ENCODE measurements at places on chromosomes 3 and 15. TPM values are rescaled to one million over a fixed set of nuclear protein-coding genes. Genes with fewer than 3 reads are reported as not detected.

DNA sequence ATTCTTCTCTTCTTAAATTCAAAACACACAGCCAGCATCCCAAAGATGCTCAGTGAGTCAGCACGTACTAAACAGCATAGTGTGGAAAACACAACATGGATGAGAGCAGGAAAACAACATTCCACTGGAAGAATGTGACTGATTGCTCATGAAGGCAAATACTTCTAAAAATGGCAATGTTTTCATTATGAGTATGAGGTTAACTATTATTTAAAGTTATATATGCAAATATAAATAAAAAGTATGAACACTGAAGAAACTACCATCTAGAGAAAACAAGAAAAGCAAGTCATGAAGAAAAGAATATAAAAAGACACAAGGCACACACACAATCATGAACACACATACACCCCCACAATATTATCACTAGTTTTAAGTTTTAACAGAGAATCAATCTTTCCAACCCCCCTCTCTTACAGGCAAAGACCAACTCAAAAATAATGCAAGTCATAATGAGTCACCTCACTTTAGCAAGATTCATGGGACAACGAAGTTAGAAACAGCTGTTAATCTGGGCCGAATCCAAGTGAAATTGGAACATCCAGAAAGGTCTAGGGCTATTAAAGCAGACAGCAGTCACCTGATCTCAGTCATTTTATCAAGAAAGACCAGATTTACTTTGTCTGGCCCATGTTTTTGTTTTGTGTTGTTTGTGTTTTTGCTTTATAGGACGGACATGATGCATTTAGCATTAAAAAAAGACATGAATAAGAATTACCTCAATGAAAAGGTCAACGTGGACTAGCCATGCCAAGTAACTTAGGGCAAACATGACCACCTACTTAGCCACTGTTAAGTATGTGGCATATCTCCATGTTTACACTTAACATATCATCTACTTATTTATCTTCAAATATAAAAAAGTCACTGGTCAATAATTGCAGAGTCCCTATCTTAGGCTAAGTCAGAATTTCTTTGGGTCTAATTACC, 18.1 kb downstream of the GBE1 start:
- DNase-seq, result no peak

GRCh38 chr3:42535981-42536784, 33.7 kb downstream of the VIPR1 start:
- no peak for DNase-seq

DNA sequence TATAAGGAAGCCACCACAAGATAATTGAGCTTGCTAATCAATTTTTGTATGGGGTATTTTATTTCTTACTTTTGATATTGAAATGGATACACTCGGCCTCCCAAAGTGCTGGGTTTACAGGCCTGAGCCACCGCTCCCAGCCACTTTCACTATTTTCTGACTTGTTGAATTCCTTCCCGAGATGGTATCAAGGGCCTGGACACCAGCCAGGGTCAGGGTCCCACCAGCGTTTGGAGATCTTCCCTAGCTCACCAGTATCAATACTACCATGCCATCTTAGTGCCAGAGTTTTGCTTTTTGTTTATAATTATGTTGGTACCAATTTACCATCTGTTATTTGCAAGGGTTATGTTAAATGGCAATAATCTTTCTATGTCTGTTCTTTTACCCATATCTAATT, 5.5 kb upstream of the SELENOT start:
- DNase-seq, result no peak

- no peak for DNase-seq
These were observed 2.6 kb downstream of the SSUH2 start for GRCh38 chr3:8642001-8642400.

The LRRC2 gene
- 0.81 TPM for total RNA-seq
